ENCODE measurements at places on chromosomes 2 and 18.

GRCh38 chr2:231592636-231593145, at the start of gene TEX44:
Gene TEX44 (plus strand): TSS chr2:231592864. CDS start chr2:231592952, 88 bp downstream.
- DNase-seq, result no peak

GRCh38 chr2:11663427-11663826, 6.6 kb downstream of the NTSR2 start:
- no peak for DNase-seq

DNA sequence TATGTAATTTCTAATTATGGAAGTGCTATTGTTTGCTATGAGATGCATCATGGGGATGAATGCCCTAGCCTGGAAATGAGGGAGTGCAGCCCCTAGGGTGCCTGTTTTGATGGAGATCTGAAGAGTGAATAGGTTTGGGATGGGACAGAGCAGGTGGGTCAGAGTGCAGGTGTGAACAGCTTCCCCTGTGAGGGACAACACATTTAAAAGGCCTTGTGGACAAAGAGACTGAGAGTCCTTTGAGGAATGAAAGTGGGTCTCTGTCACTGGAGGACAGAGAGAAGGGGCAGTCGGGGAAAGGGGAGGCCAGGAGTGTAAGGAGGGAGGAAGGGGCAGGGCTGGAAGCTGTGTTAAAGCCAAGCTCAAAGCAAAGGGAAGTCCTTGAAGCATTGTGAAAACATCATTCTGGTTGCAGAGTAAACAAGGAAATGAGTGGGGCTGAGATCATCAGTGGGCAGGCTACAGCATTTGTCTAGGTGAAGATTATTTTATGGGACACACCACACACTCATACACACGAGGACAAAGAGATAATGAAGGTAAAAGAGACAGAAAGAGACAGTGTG, 877.6 kb downstream of the SLC4A3 start:
- no peak for DNase-seq

GRCh38 chr2:237585590-237586221, 4.8 kb downstream of the RAB17 start:
- DNase-seq, result no peak

GRCh38 chr18:25144820-25145219, 207.1 kb downstream of the ZNF521 start:
- DNase-seq, result peak; percentile 63

DNA sequence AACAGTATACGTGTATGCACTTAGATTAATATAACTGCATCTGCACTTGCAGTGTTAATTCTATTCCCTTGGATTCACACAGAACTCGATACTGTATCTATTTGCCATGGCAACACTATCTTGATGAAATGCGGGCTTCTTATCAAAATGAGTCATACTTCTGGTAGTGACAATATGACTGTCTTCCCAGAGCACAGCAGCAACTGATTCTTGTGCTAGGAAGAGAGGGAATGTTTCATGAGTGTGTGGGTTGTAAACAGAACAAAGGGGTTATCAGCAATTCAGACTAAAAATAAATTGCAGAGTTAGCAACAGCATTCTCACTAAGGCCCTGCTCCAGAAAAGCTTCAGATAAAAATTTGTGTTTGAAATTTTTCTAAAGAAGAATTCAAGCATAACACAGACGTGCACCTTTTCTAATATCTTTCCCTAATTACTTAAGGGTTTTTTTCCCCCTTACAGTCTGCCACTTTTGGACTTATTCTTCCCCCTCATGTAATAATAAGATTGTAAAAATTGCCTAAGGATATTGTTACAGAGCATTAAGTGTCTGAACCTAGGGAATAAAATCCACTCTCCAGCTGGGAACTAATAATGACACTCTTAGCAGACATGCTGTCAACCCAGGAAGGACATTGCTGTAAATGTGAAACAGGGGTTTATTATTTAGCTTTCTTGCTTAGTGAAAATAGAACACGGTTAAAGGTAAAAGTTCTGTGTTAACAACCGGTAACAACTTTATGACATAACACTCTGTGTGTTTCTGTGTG, 99.9 kb upstream of the SLC38A11 start:
- no peak for DNase-seq

GRCh38 chr2:196181484-196181883, 10.1 kb upstream of the STK17B start:
- no peak for DNase-seq

- no peak for DNase-seq
Observed at GRCh38 chr2:219399716-219400478, 12.2 kb upstream of the DNPEP start.

- DNase-seq, result no peak
Observed at GRCh38 chr18:43870626-43871025, 593.3 kb upstream of the SYT4 start.

DNA sequence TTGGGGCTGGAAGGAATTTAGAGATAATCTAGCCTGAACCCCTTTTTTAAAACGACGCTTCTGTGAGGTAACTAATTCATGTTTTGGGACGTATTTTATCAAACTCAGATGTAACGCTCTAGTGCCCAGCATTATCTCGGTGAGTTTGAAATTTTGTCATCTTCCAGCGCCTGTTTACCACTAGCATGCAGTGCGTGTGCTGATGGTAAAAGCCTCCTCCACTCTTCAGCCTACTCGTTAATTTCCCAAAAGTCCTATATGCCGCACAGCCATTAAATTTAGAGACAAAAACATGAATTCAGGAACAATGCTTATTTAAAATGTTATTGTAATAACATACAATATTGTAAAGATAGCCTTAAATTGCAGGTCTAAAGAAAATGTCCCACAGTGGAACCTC, 2.8 kb downstream of the ZCCHC2 start:
- DNase-seq, result no peak

DNA sequence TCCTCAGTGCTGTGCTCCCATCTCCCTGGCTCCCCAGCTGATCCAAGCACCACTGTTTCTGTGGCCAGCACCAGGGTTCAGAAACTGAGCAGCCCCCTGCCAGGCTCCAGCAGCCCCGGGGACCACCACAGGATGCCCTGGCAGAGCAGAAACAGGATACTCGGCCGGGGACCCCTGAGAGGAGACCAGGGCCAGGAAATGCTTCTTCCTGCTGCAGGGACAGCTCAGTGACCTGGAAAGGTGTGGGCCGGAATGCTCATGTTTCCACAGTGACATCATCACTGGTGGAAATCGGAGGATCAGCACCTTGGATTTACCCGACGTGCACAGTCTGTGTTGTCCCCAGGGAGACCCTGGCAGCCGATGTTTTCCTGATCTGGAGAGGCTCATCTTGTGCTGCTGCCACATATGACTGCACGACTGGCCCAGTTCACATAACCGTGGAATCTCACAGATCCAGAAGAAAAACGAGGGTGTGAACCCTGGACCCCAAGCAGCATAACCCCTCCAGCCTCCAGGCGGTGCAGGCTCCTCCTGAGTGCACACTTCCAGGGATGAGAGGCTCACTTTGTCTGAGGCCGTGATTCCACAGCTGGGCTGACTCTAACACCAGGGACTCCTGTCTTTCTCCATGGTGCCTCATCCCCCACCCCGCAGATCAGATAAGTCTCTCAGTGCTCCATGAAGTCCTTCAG, 58.0 kb downstream of the DDX1 start:
- no peak for DNase-seq

DNA sequence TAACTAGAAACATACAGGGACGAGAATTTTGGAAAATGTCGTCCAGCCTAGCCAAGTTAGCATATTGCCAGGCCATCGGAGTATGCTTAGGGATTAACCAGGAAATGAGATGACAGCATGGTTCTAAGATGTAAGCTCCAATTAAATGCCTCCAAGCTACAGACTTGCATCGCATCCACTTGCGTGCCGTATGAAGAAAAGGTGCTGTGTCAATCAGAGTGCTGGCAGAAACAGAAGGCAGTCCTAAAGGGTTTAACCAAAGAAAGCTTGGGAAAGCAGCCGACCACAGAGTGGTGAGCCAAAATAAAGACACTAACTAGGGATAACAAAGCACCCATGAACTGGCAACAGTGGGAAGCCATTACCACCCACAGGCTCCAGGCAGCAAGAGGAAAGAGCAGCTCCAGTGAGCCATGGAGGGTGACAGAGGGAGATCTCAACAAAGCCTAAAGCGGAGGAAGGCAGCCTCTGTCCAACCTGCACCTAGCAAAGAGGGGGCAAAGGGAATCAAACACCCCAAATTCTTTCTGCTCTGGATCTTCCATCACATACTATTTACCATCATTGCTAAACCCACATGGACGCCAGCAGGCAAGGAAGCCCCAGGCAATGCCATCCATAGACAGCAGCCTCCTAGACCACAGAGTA, 27.6 kb upstream of the SOCS6 start:
- no peak for DNase-seq

GRCh38 chr2:42191285-42192009, 22.3 kb downstream of the EML4 start:
- no peak for DNase-seq

DNA sequence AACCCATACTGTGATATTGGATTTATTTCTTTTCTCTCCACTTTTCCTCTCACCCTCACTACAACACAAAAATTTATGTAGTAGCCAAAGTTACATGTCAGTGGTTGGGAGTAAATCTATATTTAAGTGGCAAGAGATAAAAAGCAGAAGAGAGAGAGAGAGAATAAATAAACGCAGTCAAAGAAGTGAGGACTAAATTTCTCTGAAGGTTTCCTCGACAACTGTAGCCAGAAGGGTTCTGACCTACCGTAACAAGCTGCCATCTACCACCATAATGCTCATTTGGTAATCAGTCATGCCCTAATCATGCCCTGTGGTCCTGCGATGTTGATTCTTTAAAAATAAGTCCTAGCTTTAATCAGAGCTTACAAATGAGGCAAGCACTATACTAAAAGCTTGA, 9.1 kb downstream of the ARHGAP28 start:
- no peak for DNase-seq

DNA sequence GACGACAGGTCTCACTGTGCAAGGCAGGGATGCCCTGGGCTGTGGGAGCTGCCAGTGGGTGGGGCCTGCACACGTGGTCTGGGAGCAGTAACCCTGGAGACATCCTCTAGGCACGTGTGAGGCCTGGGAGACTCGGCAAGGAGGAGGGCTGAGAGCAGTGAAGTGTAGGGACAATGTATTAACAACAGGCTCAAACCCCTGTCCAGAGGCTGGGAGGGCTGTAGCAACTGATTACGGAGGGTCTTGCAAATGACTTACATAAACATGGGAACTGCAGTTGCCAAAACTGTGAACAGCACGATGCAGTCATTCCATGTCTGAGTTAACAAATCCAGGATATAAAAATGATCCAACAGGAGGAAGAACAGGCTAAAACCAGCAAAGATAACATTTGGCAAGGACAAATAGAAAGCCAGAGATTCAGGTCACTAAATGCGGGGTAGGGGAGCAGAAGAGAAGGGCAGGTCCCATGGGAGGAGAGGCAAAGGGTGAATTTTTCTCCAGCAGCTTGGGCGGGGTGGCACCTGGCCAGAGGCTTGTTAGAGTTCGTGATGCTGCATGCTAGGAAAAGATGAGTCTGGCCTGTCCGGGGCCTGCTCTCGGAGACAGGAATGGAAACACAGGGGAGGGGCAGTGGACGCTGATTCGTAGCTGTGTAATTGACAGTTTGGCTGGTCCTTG, 44.9 kb downstream of the CYP27C1 start:
- DNase-seq, result peak; percentile 79

DNA sequence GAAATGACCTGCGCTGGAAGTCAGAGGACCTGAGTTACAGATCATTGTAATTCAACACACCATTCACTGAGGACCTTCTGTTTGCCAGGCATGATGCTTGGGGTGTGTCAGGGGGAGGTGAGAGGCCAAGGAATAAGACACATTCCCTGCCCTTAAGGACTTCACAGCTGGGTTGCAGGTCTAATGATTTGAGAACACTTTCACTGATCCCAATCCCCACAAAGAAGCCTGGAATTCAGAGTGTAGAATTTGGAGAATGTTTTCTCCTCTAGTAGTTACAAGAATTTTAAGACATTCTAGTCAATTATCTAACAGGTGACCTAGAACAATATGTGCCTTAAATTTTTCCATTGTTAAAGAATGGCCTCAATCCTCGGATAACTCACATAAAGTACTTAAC, 322.4 kb downstream of the TNS1 start:
- DNase-seq, result no peak

DNA sequence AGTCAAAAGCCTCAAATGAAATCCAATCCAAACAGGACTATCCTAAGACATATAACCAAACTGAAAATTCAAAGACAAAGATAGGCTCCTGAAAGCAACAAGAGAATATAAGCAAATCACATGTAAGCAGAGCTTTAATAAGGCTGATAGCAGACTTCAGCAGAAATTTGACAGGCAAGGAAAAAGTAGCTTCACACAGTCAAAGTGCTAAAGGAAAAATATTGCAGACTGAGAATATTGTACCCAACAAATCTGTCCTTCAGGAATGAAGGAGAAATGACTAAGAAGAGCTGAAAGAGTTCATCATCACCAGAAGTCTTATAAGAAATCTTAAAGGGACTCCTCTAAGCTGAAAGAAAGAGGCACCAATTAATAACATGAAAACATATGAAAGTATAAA, 150.0 kb downstream of the EVA1A start:
- DNase-seq, result no peak

DNA sequence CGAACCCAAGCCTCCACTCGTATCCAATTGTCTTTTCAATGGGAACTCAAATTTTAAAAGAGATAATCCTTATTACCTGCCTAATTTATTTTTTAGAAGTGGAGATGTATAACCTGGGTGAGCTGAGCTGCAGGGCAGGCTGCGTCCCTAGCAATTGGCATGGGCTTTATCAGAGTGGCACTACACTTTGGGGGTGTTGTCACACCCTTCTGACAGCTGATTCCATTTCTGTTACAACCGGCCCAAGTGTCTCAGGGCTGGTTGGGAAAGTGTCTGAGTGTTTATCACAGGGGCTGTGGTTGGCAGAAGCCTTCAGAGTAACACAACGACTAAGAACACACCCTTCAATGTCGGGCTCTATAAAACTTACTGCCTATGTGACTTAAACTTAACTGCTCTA, 295.0 kb downstream of the SMAD2 start:
- DNase-seq, result no peak

GRCh38 chr2:69436596-69436937, 668 bp downstream of the NFU1 start:
- no peak for DNase-seq

DNA sequence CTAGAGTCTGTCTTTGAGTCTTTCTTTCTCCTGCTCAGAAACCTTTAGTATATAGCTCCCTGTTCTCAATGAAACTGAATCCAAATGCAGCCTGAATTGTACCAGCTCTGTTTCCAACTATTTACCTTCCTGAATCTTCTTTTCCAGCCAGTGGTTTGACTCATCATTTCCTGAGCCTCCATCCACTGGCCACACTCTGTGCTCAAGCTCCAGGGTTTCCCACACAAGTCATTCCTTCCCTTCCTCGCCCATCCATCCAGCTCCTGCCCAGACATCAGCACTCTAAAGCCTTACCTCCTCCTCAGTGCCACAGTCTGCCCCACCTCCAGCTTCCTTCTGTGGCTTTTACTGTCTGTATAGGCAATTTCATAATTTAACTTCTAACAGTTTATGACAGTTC, 233.6 kb upstream of the RASGRP3 start:
- peak; percentile 30 for DNase-seq

GRCh38 chr2:239550357-239550756, 149.5 kb upstream of the HDAC4 start:
- no peak for DNase-seq
